Fibroblast of skin of scalp (primary cell): ENCODE measurements at places on chromosomes 13 and 19.

DNA sequence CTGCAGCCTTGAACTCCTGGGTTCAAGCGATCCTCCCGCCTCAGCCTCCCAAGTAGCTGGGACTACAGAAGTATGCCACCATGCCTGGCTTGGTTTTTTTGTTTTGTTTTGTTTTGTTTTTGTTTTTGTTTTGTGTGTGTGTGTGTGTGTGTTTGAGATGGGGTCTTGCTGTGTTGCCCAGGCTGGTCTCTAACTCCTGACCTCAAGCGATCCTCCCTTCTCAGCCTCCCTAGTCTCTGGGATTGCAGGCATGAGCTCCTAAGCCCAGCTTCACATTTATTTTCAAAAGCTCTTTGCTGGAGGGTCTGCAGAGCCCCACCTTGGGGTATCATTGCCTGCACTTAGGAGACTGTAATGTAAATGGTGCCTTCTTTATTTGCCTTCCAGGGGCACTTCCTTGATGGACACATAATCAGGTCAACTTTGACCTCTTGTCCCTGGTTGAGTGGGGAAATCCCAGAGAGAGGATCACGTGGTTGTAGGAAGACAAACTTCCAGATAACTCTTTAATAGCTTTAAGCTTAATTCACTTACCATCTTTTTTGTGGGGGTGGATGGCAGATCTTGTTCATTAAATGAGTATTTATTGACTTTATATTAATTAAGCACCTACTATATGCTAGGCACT is 72.9 kb upstream of the NPAS1 start:
- DNase-seq, result no peak

GRCh38 chr13:96490496-96490989 is 400.6 kb downstream of the HS6ST3 start:
- DNase-seq, result no peak

- DNase-seq, result no peak
These were observed 142.2 kb downstream of the KCTD15 start for GRCh38 chr19:33938821-33939220.

DNA sequence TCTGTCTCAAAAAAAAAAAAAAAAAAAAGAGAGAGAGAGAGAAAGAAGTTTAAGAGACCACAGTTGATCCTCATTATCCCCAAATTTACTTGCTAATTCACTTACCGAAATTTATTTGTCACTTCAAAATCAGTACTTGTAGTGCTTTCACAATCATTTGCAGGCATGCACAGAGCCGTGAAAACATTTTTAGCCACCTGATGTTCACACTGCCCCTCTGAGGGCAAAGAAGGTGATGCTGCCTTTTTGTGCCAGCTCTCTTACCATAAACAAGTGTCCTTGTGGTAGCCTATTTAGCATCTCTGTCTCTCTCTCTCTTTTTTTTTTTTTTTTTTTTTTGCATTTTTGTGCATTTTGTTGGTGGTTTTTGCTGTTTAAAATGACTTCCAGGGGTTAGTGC is 24.1 kb upstream of the CASP14 start:
- DNase-seq, result no peak

GRCh38 chr19:45380107-45380506 is 9.7 kb upstream of the ERCC2 start:
- DNase-seq, result no peak

- DNase-seq, result peak; percentile 35
These were observed 21.4 kb upstream of the MICU2 start for GRCh38 chr13:21625366-21625765.

DNA sequence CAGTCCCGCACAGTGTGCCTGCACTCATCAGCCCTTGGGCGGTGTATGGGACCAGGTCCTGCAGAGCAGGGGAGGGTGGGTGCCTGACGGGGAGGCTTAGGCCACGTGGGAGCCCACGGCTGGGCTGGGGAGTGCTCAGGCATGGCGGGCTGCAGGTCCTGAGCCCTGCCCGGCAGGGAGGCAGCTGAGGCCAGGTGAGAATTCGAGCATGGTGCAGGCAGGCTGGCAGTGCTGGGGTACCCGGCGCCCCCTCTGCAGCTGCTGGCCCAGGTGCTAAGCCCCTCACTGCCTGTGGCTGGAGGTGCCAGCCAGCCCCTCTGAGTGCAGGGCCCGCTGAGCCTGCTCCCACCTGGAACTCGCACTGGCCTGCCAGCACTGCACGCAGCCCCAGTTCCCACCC is 630.9 kb upstream of the PCDH20 start:
- no peak for DNase-seq

DNA sequence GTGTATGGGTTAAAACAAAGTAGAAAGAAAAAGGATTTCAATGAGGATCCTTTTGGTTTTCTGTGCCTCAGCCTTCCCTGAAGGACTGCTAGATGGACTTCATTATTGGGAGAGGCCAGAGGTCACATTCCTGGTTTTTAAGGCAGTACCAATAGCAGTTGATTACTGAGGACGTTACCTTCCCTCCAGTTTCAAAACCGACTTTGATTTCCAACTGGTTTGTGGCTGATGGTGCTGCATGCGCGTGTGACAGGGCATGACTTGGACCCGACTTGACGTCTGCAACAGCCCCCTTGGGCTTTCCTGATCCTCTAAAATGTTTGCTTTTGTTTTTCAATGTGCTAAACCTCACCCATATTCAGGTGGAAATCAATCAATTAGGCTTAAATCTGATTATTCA is 314.3 kb upstream of the ARGLU1 start:
- DNase-seq, result no peak

DNA sequence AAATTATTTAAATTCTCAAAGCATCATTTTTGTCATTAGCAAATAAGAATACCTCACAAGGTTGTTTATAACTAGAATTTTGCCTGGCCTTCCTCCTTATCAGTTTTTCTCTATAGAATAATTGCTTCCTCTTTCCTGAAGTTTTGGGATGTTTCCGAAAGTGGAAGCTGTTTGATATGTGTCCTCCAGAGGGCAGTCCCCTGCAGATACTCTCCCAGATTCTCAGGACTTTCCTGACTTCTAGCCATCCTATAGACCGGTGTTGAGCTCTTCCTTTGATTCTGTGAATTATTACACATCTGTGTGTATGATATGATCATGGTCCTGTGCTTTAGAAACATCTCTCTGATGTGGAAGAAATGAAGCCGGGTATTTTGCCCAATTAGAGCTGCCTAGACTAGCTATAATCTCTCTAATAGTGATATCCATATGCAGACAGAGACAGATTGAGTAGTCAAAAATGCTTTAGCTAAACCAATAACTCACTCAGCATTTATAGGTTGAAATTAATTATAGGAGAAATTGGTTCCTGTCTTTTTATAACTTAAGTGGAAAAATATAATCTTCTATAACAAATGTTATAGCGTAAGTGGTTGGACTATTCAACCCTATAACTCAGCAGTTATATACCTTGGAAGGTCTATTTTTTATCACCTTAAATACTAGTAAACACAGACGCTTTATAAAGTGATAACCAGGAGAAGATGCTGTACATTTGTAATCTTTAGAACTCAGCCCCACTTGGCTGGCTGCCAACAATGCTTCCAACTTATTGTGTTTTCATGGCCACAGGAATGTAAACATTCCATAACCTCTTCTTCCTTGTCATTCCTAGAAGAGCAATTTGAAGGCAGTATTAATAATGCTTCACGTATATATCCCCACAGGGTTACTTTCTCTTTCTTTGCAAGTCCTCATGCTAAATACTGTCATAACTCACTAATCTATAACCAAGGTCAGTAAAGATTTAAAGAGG is 201.0 kb upstream of the RXFP2 start:
- DNase-seq, result peak; percentile 88
